Activated CD8-positive, alpha-beta T cell treated with anti-CD3 and anti-CD28 coated beads for 36 hours (primary cell): ENCODE measurements at places on chromosomes 2 and 18. TPM values are rescaled to one million over a fixed set of nuclear protein-coding genes. Genes with fewer than 3 reads are reported as not detected.
A peak's percentile ranks its signal among the peaks of the same experiment; 100 is the strongest.

- no peaks in the 10 kb centered on the region for H3K36me3 ChIP-seq
- no peak overlapping the region for H3K27ac ChIP-seq
- H3K27me3 ChIP-seq = no peaks in the 10 kb centered on the region
- no peaks in the 10 kb centered on the region for H3K4me1 ChIP-seq
- H3K4me3 ChIP-seq = no peak overlapping the region
Observed at GRCh38 chr2:203453858-203454451, 81.1 kb downstream of the RAPH1 start.

- peaks cover 25% of the 10 kb centered on the region for H3K27me3 ChIP-seq
- H3K36me3 ChIP-seq = peaks cover 5% of the 10 kb centered on the region
- no peak overlapping the region for H3K27ac ChIP-seq
- DNase-seq = no peak
- peaks cover 12% of the 10 kb centered on the region for H3K4me1 ChIP-seq
- peak overlapping the region; percentile 47 for H3K4me3 ChIP-seq
Observed at GRCh38 chr2:286774-287392, 1.0 kb downstream of the ALKAL2 start.

NIF3L1 gene
- 35.3 TPM for total RNA-seq

DNA sequence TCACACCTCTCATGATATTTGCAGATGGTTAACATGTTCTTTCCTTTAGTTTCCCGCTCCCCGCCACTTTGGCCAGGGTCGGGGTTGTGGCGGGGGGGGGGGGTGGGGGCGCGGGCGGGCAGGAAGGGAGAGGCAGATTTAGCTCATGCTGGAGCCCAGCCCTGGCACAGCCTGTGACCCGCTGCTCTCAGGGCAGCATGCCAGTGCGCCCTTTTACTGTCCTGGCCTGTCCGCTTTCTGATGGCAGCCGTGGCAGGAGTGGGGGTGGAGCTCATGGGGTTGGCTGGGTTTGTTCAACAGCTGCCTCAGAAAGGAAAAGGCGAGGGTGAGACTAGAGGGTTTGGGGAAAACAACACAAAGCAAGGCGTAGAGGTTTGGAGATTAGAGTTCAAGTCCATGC lies 56.1 kb downstream of the TNP1 start:
- no peaks in the 10 kb centered on the region for H3K27me3 ChIP-seq
- no peak overlapping the region for H3K4me3 ChIP-seq
- no peaks in the 10 kb centered on the region for H3K36me3 ChIP-seq
- no peaks in the 10 kb centered on the region for H3K4me1 ChIP-seq
- H3K27ac ChIP-seq = no peak overlapping the region

CHN1 gene
- 2.9 TPM for total RNA-seq

TNFAIP6 gene
- total RNA-seq = not detected

DNA sequence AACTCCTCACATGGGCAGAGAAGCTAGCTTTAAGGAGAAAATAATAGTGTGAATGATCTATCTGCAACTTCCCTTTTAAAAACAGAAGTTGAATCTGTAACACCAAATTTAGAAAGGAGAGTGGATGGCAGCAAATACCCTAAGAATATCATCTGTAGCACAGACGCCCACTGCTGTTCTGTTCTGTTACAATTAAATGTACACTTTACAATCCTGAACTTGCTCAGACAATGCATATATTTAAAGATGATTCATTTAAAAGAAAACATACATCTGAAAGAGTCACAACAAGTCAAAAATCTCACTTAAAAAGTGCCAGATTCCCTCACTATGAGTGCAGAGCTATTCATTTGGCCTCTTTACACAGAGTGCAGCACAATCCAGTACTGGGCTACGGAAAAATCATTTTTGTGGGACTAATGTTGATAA lies 8.0 kb upstream of the SERTAD2 start:
- peak overlapping the region; percentile 57 for H3K27ac ChIP-seq
- no peak for DNase-seq
- no peak overlapping the region for H3K4me3 ChIP-seq
- peaks cover 69% of the 10 kb centered on the region for H3K4me1 ChIP-seq
- H3K36me3 ChIP-seq = peaks cover 5% of the 10 kb centered on the region
- H3K27me3 ChIP-seq = no peaks in the 10 kb centered on the region

DNA sequence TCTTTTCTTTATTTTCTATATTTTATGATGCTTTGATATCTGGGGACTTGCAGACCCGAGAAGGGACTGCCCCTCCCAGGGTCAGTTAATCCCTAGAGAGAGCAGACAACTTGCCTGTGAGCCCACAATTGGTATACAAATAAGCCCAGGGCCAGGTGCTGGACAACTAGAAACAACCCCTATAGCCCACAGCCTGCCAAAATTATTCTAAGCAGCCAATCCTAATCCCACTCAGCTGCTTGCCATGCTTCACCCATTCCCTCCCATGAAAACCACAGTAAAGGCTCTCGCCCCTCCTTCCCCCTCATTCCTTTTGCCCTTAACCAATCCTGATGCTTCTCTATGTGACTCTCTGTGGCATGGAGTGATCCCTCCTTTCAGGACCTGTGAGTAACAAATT lies 380.7 kb downstream of the RBM43 start:
- no peaks in the 10 kb centered on the region for H3K36me3 ChIP-seq
- peaks cover 2% of the 10 kb centered on the region for H3K27me3 ChIP-seq
- no peak overlapping the region for H3K27ac ChIP-seq
- no peak for DNase-seq

LYG2 gene
- total RNA-seq = not detected

GRCh38 chr2:235238537-235238936 lies 255.3 kb upstream of the AGAP1 start:
- no peak for DNase-seq
- H3K27me3 ChIP-seq = peaks cover 14% of the 10 kb centered on the region
- H3K4me1 ChIP-seq = peaks cover 5% of the 10 kb centered on the region
- no peaks in the 10 kb centered on the region for H3K36me3 ChIP-seq
- no peak overlapping the region for H3K4me3 ChIP-seq

GRCh38 chr2:12881952-12882351 lies 165.2 kb downstream of the TRIB2 start:
- no peaks in the 10 kb centered on the region for H3K27me3 ChIP-seq
- no peak for DNase-seq
- no peaks in the 10 kb centered on the region for H3K4me1 ChIP-seq
- H3K27ac ChIP-seq = no peak overlapping the region
- no peak overlapping the region for H3K4me3 ChIP-seq
- H3K36me3 ChIP-seq = no peaks in the 10 kb centered on the region

DNA sequence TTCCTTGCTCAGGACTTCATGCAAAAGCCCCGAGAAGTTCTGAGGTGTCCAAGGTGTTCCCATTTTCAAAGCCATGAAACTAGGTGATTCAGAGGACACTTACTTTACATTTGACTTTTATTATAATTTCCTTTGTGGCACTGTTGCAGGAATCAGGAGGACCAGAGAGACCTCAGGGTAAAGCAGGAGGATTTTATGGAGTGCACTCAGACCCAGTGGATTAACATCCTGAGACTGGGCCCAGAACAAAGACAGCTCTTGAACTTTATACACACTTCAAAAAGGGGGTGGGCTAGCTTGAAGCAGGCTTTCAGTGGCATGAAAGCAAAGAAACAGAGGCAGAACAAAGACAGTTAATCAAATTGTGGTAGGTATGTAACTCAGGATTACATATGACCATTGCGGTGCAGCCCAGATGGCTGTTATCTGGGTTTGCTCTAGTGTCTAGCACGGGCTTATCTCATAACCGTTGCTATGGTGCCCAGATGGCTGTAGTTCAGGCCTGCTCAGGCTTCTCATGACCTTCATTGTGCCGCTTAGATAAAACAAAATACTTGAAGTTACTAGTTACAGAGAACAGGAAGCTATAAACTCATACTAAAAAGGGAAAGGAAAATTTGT lies 39.4 kb downstream of the TMEM182 start:
- no peak overlapping the region for H3K4me3 ChIP-seq
- peaks cover 57% of the 10 kb centered on the region for H3K36me3 ChIP-seq
- peak; percentile 3 for DNase-seq
- no peak overlapping the region for H3K27ac ChIP-seq
- H3K27me3 ChIP-seq = no peaks in the 10 kb centered on the region

DNA sequence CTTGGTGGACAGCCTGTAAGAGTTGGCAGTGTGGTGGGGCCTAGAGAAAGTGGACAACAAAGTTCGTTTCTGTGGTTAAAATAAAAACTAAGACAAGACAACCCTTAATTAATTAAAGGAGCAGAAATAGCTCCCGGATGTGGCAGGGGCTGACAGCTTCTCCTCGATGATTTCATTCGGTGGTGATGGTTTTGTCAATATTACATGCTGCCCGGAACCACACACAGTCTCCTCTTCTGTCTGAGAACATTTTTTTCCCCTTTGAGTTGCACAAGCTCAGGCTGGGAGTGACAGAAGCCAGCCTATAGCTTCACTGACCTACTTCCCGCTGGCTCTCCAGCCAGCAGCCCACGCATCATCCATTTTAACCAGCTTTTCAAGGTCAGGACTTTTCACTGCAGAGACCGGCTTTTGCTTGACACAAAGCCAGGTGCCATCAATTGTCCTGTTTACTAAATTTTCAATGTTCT lies 378.8 kb downstream of the SLC4A3 start:
- no peaks in the 10 kb centered on the region for H3K36me3 ChIP-seq
- no peaks in the 10 kb centered on the region for H3K27me3 ChIP-seq
- DNase-seq = no peak
- H3K4me1 ChIP-seq = no peaks in the 10 kb centered on the region
- H3K27ac ChIP-seq = no peak overlapping the region
- H3K4me3 ChIP-seq = no peak overlapping the region

- H3K27me3 ChIP-seq = no peaks in the 10 kb centered on the region
- no peak overlapping the region for H3K4me3 ChIP-seq
- no peak for DNase-seq
- no peaks in the 10 kb centered on the region for H3K36me3 ChIP-seq
Observed at GRCh38 chr18:60894254-60894945, 438.8 kb upstream of the CDH20 start.

NR4A2 gene
- 61.6 TPM for total RNA-seq

DNA sequence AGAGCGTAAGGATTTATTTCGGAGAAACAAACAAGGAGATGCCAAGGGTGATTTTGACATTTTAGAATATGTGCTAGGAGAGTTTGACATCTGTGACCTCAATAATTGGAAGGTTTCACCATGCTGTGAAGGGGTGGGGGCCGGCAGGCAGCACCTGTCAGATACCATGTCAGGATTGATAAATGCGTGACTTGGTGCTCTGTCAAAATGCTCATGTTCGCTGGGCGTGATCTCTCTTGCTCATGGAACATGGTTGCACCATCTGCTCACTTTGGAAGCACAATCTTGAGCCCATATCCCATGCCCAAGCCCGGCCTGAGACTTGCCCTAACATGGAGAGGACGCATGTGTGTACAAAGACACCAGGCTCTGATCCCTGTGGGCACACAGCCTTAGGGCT lies 347.6 kb downstream of the RNF144A start:
- peaks cover 9% of the 10 kb centered on the region for H3K4me1 ChIP-seq
- H3K4me3 ChIP-seq = no peak overlapping the region
- H3K27me3 ChIP-seq = no peaks in the 10 kb centered on the region
- no peak for DNase-seq
- no peaks in the 10 kb centered on the region for H3K36me3 ChIP-seq

TUBB8B gene
- total RNA-seq = not detected

GRCh38 chr2:69531186-69531585 lies 94.0 kb upstream of the NFU1 start:
- DNase-seq = no peak
- H3K36me3 ChIP-seq = peaks cover 60% of the 10 kb centered on the region
- H3K27ac ChIP-seq = no peak overlapping the region
- peaks cover 18% of the 10 kb centered on the region for H3K4me1 ChIP-seq
- no peaks in the 10 kb centered on the region for H3K27me3 ChIP-seq

DNA sequence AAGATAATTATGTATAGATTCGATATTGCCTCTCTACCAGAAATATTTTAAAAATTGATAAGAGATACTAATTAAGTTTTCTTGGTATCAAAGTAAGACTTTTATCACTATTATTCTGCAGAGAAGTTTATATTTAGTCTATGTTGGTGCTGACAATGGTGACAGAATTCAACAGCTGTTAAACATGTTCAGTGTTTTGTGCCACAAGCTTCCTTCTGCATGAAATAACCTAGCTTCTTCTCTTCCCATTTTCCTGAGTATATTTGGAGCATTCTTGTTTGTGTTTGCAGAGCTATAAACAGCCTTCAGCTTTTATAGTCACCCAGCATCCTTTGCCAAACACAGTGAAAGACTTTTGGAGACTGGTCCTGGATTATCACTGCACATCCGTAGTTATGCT lies 229.2 kb upstream of the RAB12 start:
- DNase-seq = no peak
- H3K4me3 ChIP-seq = no peak overlapping the region
- H3K36me3 ChIP-seq = no peaks in the 10 kb centered on the region
- H3K4me1 ChIP-seq = no peaks in the 10 kb centered on the region
- no peaks in the 10 kb centered on the region for H3K27me3 ChIP-seq
- H3K27ac ChIP-seq = no peak overlapping the region

GRCh38 chr18:45974088-45974536 lies 7.0 kb upstream of the EPG5 start:
- peak overlapping the region; percentile 82 for H3K27ac ChIP-seq
- peaks cover 9% of the 10 kb centered on the region for H3K4me1 ChIP-seq
- no peak overlapping the region for H3K4me3 ChIP-seq
- peak; percentile 88 for DNase-seq
- no peaks in the 10 kb centered on the region for H3K36me3 ChIP-seq
- no peaks in the 10 kb centered on the region for H3K27me3 ChIP-seq

DNA sequence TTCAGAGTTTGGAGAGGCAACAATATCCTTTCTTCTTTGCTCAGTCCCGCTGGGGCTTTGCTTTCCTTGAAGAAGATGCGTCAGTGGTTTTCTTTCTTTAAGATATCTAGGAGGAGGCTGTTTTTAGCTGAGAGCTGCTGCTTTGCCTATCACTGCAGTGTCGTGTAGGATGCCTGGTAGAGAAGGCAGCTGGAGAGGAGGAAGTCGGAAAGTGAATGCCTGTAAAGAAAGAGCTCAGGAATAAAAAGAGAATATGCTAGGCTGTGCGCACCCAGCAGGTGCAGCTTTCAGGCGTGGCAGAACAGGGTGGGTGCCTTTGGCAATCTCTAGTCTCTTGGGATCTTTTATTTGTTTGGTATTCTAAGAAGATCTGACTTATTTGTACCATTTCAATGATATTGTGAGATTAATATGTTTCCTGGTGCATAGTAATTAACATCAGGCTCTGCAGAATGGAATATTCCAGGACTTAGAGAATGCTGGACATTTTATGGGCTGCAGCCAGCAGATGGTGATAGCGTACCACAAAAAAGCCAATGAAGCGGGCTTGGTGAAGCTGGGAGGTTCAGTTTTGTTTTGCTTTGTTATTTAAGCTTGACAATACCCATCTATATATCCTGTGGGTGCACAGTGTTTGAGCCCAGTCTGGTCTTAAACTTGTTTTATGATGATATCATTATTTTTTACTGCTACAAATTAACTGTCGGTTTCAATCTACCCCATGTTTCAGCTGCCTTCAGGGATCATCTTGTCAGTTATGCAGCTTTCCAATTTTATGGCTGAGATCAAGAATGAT lies 34.9 kb downstream of the CAVIN2 start:
- H3K4me3 ChIP-seq = no peak overlapping the region
- H3K27ac ChIP-seq = no peak overlapping the region
- no peaks in the 10 kb centered on the region for H3K36me3 ChIP-seq
- peak; percentile 52 for DNase-seq
- no peaks in the 10 kb centered on the region for H3K4me1 ChIP-seq

- DNase-seq = no peak
- H3K27ac ChIP-seq = no peak overlapping the region
- peaks cover 70% of the 10 kb centered on the region for H3K4me1 ChIP-seq
- H3K27me3 ChIP-seq = no peaks in the 10 kb centered on the region
- peaks cover 22% of the 10 kb centered on the region for H3K36me3 ChIP-seq
- H3K4me3 ChIP-seq = no peak overlapping the region
Observed at GRCh38 chr2:134228493-134228903, 25.4 kb upstream of the MGAT5 start.
